Left renal cortex interstitium (tissue), 4 donors: ENCODE measurements at places on chromosomes 13 and 19. TPM values are rescaled to one million over a fixed set of nuclear protein-coding genes. Genes with fewer than 3 reads are reported as not detected.

The EPS8L1 gene
- polyA plus RNA-seq: 48.8 TPM

The GPC5 gene
- polyA plus RNA-seq: 3.5 TPM

GRCh38 chr13:75135325-75135825 is 346.6 kb downstream of the TBC1D4 start:
- no peak for DNase-seq

DNA sequence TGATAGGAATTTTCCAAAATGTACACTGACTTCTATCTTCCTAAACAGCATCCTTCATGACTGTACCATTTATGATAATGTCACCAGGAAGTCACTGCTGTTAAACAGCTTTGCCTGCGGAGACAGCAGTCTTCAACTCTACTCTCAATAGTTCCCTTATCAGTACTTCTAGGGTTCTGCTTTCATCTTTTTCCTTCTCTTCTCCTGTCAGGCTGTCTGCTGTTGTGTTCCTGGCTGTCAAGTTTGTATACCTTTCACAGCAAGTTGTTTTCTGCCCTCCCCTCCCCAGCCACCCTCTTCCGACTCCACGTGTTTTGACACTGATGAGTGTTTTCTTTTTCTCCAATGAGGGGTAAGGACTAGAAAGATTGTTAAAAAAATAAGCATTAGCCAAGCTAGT is 2.2 kb downstream of the UPF3A start:
- no peak for DNase-seq

- DNase-seq: no peak
Observed at GRCh38 chr13:42581427-42581826, 7.5 kb downstream of the TNFSF11 start.

GRCh38 chr13:44415815-44416214 is 42.2 kb downstream of the SERP2 start:
- DNase-seq: no peak

DNA sequence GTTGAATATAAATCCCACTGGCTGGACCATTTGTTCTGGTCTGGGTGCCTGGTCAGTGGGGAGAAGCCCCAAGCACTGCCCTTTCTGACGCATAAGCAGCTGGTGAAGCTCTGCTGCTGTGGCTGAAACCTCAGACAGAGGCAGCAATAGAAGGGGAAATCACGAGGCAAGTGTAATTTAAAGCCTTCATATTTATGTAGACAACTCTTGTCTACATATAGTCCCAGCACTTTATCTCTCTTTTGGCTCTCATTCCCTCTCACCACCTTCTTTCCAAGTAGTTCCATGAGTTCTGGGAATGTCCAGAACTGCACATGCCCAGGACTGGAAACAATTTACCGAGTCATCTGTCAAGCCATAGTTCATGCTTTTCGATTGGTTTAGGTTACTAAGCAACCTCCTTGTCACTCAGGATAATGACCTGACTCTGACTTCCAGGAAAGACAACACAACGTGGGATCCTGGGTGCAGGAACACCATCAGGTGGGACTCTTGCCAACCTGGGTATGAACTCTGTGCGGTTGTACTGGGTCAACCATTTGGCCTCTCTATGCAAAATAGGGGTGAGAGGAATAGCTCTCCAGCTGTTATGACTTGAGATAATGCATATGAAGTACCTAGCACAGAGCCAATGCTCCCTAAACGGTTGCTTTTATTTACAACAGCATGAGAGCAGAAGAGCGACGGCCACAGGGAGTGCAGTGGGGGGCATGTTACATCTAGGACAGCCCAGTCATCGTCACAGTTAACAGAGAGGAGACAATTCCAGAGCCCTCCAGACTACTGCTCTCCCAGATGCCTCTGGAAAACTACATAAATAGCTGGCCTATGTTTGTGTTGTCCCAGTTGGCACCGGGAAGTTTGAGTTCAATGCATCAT is 321.9 kb downstream of the FOXO1 start:
- DNase-seq: no peak

GRCh38 chr13:26951581-26952177 is 191.1 kb upstream of the GPR12 start:
- DNase-seq: no peak

GRCh38 chr13:103067751-103068555 is 1.7 kb upstream of the SLC10A2 start:
- DNase-seq: no peak

DNA sequence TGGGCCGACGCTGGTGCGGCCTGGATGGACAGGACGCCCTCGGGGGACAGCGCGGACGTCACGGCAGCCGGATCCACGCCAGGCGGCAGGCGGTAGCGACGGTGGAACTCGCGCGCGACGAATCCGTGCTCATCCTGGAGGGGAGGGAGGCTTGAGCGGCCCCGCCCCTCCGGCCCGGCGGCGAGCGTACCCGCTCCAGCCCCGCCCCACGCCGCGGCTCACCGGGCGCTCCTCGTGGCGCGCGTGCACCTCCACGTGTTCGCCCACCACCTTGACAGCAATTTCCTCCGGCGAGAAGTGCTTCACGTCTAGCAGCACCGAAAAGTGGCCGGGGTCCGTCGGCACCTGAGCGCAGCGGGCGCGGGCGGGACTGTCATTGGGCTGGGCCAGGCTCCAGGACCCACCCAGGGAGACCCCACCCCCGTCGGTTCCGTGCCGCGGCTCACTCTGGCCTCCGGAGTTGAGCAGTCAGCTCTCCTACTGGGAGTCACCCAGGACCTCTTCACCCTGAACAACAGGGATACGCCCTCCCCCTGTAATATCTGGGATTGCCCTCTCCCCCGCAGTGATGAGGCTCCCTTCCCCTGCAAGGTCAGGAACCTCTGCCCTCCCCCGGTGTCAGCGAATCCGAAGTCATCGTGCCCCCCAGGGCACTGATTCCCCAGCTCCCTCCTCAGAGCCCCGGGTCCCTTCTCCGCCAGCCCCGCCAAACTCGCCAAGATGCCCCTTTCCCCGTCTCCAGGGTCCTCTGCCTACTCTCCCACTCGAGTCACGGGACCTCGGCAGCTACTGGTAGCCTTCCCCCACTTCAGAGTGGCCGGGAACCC is 1.1 kb downstream of the HSPB6 start:
- no peak for DNase-seq
